Kidney (tissue), 22 donors: ENCODE measurements at places on chromosomes 2 and 18. TPM values are rescaled to one million over a fixed set of nuclear protein-coding genes. Genes with fewer than 3 reads are reported as not detected.

- DNase-seq: peak; percentile 48
- no peaks in the 10 kb centered on the region for H3K27me3 ChIP-seq
- no peak overlapping the region for H3K4me3 ChIP-seq
- H3K36me3 ChIP-seq: peaks cover 3% of the 10 kb centered on the region
- no peaks in the 10 kb centered on the region for H3K4me1 ChIP-seq
Measured at GRCh38 chr2:162297925-162298552, 20.4 kb downstream of the IFIH1 start.

DNA sequence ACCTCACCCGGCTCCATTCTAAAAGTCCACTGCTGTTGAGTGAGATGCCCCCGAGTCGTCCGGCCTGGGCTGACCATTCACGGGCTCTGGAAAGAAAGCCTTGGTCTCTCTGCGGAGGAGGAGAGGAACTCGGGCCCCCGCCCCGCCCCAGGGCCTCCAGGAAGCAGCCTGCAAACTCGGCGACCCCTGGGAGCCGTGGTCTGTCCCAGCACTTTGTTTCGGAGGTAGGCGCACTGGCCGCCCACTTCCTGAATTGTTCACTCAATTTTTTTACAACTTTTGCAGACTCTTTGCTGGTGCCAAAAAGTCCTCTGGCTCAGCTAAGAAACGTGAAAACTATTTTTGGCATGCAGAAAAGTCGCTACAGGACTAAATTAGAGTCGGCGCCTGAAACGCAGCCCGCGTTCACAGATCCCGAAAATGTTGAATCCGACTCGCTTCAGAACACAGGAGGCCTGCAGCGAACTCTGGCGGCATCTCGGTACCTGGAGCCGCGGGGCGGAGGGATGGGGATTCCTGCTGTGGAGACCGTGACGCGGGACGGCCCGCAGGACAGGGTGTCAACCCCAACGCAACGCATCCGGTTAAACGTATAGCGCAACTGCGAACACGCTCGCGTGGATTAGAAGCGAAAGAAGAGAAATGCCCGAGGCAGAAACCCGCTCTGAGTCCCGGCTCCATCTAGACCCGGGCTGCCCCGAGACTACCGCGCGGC, 1.5 kb downstream of the PXDN start:
- peak overlapping the region; percentile 74 for H3K27ac ChIP-seq
- DNase-seq: peak; percentile 93
- H3K4me1 ChIP-seq: no peaks in the 10 kb centered on the region
- no peaks in the 10 kb centered on the region for H3K27me3 ChIP-seq

- H3K27ac ChIP-seq: no peak overlapping the region
- no peaks in the 10 kb centered on the region for H3K4me1 ChIP-seq
- no peaks in the 10 kb centered on the region for H3K36me3 ChIP-seq
- H3K4me3 ChIP-seq: no peak overlapping the region
- no peaks in the 10 kb centered on the region for H3K27me3 ChIP-seq
Measured at GRCh38 chr2:171046048-171046560, 114.6 kb downstream of the TLK1 start.

DNA sequence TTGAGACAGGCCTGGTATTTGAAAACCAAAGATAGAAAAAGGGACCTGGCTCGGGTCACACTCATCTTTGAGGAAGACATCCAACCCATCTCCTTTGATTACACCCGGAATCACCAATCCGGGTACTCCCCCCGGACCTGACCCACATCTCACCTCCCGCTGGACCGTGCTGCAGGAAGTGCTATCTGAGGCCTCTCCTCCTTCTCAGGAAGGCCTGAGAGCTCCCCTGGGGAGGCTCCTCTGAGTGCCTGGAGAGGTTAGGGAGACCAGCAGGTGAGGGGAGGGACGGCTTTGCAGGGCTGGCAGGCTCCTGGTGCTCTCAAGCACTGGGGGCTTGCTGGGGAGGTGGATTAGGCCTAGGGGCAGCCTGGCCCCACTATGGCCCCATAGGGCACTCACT, 170.9 kb downstream of the ACKR3 start:
- no peak overlapping the region for H3K4me3 ChIP-seq
- no peaks in the 10 kb centered on the region for H3K4me1 ChIP-seq
- H3K27ac ChIP-seq: no peak overlapping the region
- no peak for DNase-seq
- H3K27me3 ChIP-seq: no peaks in the 10 kb centered on the region
- no peaks in the 10 kb centered on the region for H3K36me3 ChIP-seq

DNA sequence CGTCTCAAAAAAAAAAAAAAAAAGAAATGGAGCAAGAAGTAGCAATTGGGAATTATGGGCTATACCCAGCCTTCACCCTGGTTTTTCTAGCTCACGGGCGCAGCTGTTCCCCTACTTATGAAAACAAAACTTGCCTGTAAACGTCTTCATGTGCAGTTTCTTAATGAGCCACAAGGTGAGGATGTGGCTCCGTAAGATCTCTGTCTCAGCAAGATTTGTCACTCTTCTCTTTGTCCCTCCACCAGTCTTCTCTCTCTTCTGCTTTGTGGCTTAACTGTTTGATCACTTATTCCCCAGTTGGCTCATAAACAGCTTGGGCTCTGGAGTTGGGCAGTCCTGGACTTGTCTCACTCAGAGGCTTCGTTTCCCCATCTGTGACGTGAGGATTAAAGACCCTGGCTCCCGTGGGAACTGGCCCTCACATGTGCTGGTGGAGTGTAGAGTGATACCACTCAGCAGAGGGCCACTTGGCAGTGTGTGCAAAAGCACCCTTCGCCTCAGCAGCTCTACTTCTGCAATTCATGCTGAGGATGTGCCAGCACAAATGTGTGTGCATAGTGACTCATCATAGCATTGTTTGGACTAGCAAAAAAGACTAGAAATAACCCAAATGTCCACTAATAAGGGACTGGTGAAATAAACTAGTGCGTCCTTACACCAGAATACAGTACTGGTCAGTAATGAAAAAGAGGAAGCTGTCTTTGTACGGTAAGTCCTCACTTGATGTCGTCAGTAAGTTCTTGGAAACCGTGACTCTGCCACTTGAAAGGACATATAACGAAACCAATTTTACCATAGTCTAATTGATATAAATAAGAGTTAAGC, 8.7 kb downstream of the CEP68 start:
- peaks cover 12% of the 10 kb centered on the region for H3K4me1 ChIP-seq
- DNase-seq: peak; percentile 51
- no peak overlapping the region for H3K27ac ChIP-seq

Gene BMP10
- total RNA-seq: not detected
